ENCODE measurements at places on chromosomes 7 and 10.

DNA sequence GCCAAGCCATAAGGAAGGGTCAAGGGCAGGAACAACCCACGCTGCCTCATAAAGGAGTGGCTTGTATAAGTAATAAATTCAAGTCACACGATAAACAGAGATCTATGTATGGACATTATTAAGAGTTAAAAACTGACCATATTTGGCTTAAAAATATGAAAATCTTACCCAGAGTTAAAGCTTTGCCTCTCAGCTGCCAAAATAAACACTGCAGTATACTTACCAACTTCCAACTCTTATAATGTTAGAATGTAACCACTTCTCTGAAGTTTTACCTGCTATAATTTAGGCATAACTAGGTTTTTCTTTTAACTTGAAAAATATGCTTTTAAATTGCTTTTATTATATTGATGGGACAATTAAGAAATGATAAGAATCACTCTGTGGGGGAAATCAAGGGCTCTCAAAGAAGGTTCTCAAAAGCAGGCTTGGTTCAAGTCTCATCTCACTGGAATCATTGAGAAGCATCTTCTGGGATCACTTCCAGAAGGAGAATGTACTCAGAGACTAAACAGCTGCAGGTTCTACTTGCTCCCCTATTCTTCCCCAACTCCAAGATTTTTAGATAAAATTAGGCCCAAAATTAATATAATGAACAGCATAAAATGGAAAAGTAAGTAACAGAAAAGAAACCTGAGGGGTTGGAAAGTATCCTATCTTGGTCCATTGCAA, 16.1 kb upstream of the CAV2 start:
- DNase-seq: no peak

DNA sequence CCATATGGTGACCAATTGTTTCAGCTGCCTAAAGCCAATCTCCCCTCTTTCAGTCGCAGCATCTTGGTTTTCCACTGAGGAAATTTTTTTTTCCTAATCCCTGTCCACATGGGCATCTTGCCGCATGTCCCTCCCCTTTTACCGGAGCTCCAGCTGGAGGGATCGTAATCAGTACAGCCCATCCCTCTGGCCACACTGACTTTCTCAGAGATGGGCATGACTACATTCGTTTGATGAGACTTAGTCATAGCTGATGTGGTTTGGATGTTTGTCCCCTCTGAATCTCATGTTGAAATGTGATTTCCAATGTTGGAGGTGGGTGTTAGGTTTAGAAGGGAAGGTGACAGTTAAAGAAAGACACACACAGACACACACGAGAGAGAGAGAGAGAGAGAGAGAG, 186.8 kb upstream of the CXCL12 start:
- no peak for DNase-seq

DNA sequence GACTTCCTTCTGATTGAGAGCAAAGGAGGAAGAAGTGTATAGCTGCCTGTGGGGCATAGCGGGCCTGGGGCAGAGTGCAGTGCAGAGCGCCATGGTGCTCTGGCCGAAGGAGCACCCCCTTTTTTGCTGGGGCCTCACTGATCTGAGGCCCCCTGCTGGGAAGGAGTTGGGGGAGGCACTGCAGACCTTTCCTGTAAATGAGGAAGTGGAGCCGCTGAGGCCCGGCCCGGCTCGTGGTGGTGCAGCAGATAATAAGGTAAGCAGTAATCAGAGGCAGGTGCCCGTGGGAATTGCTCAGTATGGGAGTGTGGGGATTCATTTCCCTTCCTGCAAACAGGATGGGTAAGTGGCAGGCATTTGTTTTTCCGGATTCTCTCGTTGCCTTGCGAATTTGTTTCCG, 373.7 kb upstream of the MKI67 start:
- DNase-seq: no peak

DNA sequence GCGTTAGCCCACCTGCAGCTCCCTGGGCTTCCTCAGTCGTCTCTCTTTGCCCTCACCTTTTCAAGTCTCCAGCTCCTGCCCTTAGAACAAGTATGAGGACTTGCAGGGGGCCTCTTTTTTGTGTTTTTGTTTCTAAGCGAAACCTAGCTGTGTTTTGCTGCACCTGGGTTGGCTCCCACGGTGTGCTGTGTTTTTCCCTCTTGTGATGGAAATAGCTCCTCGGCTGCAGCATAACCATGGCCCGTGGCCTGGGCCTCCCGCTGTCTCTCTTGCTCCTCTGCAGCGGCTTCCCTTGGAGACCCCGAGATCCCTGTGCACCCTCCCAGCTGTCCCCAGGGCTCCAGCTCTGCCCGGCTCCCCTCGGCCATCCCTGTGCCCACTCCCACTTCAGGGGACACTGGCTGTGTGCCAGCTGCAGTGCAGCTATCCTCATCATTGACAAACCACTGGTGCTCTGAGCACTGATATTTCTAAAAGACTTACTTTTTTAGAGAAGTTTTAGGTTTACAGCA, 75.6 kb upstream of the TCERG1L start:
- DNase-seq: no peak

DNA sequence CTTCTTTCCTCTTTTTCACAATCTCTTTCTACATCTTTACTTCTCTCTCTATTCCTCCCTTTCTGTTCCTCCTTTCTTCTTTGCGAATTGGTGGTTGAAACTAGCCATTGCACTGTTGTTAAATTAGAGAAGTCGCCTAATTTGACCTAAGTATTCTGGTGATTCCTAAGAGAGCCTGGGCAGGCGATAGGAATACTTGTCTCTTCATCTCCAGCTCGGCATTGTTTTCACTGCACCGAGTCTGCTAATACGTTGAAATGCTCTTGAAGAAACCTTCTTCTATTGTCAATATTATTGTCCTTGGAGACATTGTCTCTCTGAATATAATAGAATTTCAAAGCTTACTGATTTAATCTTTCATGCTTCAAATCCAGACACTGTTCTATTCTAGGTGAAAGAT, 31.7 kb downstream of the KCND2 start:
- no peak for DNase-seq

DNA sequence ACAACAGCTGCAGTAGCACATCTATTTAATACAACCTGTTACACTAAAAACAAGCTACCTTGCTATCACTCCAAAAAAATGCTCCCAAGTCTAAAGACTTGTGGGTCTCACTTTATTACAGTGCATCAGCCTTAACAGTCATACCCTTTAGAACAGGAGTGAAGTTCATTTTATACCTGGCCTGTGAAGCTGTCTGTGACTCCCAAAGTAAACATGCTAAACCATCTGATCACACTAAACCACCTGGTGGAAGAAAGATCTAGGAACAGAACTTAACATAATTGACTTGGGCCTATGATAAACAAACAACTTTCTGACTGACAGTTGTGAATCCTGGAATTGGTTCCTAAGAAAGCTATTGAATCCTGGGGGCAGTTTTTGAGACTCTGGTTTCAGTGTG, 80.9 kb upstream of the ATP6V0A4 start:
- no peak for DNase-seq

DNA sequence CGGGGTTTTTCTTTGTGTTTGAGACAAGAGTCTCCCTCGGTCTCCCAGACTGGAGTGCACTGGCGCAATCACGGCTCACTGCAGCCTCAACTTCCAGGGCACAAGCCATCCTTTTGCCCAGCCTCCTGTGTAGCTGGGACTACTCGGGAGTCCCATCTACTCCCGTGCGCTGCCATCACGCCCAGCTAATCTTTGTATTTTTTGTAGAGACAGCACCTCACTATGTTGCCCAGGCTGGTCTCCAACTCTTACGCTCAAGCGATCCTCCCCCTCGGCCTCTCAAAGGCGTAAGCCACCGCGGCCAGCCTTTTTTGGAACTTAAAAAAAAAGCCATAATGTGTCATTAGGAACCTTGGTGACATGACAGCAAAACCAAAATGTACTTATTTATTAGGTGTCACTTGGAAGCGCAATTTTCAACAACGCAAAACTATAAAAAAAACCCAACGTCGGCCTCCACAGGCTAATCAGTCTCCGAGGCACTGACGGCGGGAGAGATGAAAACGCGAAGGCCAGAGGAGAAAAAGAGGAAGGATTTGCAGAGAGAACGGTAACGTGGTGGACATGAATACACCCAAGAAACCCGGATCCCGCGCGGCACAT, 911 bp upstream of the HNRNPH3 start:
- no peak for DNase-seq

DNA sequence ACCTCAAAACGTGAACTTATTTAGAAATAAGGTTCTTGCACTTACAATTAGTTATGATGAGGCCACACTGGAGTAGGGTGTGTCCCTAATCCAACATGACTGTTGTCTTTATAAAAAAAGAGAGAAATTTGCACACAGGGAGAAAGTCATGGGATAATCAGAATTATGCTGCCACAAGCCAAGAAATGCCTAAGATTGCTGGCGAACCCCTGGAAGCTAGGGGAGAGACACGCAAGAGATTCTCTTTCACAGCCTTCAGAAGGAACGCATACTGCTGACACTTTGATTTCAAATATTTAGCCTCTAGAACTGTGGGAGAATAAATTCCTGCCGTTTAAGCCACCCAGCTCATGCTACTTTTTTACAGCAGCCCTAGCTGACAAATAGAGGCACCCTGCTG, 138.3 kb downstream of the CCDC71L start:
- no peak for DNase-seq

GRCh38 chr7:150756858-150757257, 19.6 kb downstream of the GIMAP5 start:
- peak; percentile 22 for DNase-seq

GRCh38 chr10:38007991-38008390, 2.5 kb upstream of the ZNF33A start:
- DNase-seq: no peak

DNA sequence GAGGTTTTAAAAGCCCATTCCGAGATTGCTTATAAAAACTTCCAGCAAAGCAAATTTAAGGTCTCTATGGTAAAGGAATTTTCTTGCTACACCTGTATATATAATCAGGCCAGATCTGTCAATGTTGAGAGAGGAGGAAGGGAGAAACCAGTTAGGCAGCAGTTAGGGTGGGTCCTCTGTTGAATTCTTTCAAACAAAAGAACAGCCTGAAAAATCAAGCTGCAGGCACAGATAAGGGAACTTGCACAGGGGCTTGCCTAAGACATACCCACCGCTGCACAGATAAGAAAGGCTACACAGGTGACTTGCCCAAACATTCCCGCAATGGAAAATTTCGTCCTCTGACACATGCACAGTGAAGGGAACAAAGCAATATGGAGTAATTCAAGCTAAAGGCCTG, 59.8 kb upstream of the IMMP2L start:
- DNase-seq: no peak

- no peak for DNase-seq
These were observed 5.0 kb downstream of the PLEKHA1 start for GRCh38 chr10:122379537-122379936.

DNA sequence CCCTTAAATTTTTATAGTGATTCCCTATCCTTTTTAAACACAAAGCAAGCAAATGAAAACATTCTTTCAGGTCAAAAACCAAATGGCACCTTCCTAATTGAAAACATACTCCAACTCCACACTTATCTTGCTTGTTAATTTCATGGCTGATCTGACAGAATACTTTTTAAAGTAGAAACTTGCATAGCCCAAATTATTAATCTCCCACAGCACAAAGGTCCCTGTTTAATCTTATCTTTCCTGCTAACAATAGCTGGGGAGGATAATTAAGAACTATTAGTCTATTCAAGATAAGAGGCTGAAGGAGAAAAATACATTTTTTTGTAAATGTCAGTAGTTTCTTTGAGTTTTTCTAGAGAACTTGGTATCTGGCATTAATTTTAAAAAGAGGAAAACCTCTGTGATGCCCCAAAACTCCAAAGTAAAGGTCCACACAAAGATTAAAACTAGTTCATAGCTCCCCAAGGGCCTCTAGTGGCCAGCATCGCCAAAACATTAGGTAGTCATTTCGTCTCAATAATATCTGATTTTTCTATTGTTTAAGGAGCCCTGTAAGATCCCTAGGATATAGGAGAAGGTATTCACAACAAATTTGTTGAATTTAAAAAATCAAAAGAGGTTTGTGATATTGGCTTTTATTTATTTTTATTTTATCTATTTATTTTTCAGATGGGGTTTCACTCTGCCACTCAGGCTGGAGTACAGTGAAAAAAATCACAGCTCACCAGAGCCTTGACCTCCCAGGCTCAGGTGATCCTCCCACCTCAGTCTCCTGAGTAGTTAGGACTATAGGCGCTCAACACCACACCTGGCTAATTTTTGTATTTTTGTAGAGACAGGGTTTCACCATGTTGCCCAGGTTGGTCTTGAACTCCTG, 14.7 kb downstream of the CDNF start:
- peak; percentile 52 for DNase-seq

DNA sequence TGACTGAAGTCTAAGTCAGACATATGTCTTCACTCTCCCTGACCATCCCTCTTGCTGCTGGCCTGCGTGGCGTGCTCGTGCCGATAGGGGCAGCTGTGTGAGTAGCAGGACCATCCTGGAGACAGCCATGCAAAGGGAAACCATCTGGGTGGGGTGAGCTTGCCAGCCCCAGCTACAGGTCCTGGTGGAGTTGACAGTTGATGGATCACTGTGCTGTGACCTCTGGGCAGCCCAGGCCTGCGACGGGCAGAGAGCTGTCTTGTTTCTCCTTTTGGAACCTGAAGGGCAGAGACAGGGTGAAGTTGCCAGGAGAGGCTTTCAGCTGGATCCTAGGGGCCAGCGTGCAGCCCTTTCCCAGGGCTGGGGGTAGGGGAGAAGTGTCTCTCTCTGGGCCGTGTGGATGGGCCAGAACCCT, 44.7 kb downstream of the GRK5 start:
- no peak for DNase-seq

DNA sequence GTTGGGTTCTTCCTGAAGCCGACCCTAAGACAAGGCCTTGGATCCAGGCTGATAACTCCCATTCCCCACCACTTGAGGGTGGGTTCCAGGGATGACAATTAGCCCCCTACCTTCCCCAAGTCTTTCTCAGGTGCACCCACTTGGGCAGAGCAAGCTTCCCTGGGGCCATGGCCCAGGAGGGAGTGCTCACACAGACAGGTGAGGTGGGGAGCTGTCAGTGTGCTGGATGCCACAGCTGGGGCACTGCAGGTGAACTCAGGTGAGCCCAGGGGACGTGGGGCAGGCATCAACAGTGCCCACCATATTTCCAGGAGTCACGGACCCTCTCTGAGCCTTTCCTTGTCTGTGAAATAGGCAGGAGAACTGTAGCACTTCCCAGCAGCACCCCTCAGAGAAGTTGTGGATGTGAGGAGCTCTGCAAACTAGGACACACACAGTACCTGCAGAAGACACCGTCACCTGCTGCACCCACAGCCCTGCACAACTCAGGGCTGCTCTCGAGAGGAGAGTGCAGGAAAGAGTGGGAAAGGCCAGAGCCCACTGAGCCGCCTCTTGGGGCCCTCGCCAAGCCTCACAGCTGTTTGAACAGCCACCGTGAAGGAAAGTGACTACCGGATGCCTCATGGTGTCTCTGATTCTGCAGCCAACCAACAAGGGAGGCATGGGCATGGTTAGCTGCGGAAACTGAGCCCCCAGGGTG, 17.9 kb downstream of the SH3PXD2A start:
- DNase-seq: no peak
